T-helper 1 cell (primary cell): ENCODE measurements at places on chromosomes 5 and 9.

GRCh38 chr5:1256776-1257175 lies 31.6 kb downstream of the SLC6A18 start:
- no peak for DNase-seq

- no peak for DNase-seq
These were observed 94.9 kb upstream of the RANBP3L start for GRCh38 chr5:36396640-36397039.

GRCh38 chr5:135426102-135427082 lies 20.8 kb downstream of the DCANP1 start:
- no peak for DNase-seq

- DNase-seq: no peak
These were observed 1.5 kb upstream of the PHF19 start for GRCh38 chr9:120878188-120879130.

- no peak for DNase-seq
These were observed 50.2 kb upstream of the ACTBL2 start for GRCh38 chr5:57532513-57533497.
